ENCODE measurements at places on chromosomes 12 and 14.
A peak's percentile ranks its signal among the peaks of the same experiment; 100 is the strongest.

DNA sequence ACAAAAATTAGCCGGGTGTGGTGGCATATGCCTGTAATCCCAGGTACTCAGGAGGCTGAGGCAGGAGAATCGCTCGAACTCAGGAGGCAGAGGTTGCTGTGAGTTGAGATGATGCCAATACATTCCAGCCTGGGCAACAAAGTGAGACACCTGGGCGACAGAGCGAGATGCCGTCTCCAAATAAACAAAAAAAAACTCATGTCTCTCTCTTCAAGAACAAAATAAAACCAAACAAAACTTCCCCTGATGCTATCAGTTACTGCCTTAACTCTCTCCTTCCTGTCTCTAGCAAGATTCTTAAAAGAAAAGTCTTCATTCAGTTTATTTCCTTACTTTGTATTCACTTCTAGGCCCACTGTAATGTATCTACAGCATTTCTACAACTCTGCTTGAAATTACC lies 20.8 kb downstream of the KLHL28 start:
- no peak for DNase-seq

GRCh38 chr14:59215322-59215721 lies 26.9 kb downstream of the DAAM1 start:
- no peak for DNase-seq

- no peak for DNase-seq
These were observed 45.8 kb downstream of the NINJ2 start for GRCh38 chr12:617304-617915.

- DNase-seq: peak; percentile 89
These were observed 22.8 kb downstream of the COX8C start for GRCh38 chr14:93369713-93370266.

DNA sequence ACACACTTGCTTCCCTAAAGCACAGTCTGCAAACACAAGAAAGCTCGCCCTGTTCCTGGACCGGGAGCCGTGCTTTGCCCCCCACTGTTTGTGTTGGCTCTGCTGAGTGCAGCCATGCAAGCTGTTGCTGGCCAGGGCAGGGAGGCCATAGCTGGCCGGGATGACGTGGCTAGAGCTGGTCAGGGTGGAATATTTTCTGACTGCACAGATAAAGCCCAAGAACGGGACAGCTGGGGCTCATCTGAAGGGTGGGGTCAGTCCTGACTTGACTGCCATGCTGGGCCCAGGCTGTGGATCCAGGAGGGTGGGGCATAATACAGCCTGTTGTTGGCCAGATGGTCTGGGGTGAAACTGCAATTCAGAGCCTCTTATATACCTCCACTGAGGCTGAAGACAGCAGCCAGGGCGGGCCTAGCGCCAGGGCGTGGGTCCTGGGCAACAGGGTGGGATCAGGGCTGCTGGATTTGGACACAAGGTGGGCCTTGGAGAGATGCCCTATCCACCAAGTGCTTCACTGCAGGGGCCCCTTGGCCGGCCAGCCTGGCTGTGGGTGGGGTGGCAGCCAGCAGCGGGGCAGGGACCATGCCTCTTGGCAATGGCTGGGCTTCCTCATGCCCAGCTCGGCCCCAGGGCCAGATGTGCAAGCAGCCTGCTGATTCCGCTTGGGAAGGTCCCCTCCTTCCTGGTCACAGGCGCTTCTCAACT lies 14.8 kb downstream of the KMT5A start:
- DNase-seq: no peak

GRCh38 chr12:92581604-92582003 lies 121.2 kb upstream of the PLEKHG7 start:
- DNase-seq: peak; percentile 60

- DNase-seq: no peak
These were observed 8.7 kb upstream of the PLEKHA5 start for GRCh38 chr12:19120795-19121194.

GRCh38 chr14:35533357-35534207 lies at the start of gene INSM2:
Gene INSM2, plus strand, starts transcription at chr14:35534164. Its CDS starts 89 bp downstream, at chr14:35534253.
- peak; percentile 81 for DNase-seq

- no peak for DNase-seq
These were observed 8.9 kb downstream of the C2CD5 start for GRCh38 chr12:22535478-22535877.

DNA sequence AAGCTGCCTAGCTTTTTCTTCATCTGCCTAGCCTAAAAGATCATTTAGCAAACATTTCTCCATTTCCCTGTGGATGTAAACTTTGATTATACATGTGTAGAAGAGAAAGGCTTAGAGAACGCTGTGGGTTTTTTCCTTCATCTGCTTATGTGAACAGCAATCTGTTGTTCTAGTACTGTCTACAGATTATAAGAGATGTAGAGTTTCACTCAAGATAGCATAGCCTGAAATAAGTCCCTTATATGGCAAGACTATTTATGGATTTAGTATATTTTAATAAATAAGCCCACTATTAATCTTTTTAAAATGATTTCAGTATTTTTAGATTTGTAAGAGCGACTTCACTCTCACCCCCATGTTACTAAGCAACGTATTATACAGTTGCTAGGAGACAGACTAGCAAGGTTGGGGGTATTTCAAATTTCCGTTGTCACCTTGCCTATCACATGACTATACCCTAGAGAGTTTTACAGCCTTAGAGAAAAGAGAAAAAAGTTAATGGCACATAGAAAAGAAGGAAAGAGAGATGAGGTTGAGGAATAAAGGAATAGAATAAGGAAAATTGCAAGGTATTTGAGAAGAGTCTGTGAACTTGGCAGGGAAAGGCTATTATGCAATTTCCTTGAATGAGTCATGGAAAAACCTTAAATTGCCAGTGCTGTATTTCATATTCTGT lies 12.2 kb upstream of the TUBA1A start:
- DNase-seq: peak; percentile 65

DNA sequence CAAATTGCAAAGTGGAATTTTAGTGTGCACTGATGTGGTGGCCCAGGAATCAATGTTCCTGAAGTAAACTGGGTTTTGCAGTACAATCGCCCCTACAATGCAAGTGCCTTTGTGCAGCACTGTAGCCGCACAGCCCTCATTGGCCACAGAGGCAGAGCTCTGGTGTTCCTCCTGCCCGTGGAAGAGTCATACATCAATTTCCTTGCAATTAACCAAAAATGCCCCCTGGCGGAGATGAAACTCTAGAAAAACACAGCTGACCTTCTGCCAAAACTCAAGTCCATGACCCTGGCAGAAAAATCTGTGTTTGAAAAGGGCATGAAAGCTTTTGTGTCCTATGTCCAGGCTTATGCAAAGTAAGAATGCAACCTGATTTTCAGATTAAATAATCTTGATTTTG lies 117.9 kb upstream of the PRB2 start:
- DNase-seq: no peak

DNA sequence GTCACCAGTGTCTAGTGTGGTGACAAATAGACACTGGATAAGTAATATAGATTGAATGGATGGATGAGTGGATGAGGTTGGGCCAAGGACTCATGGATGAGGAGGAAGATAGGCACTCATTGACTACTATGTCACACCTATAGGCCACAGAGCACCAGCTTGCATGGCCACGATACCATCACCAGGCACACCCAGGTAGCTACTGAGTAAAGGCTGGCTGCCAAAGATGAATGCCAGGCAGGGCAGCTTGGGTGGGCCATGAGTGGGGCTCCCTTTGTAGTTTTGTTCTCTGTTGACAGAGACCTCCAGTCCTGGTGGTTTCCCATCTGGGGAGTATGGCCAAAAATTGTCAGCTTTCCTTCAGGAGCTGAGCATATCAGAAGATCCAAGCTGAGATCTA lies 11.2 kb upstream of the KRT83 start:
- DNase-seq: no peak

DNA sequence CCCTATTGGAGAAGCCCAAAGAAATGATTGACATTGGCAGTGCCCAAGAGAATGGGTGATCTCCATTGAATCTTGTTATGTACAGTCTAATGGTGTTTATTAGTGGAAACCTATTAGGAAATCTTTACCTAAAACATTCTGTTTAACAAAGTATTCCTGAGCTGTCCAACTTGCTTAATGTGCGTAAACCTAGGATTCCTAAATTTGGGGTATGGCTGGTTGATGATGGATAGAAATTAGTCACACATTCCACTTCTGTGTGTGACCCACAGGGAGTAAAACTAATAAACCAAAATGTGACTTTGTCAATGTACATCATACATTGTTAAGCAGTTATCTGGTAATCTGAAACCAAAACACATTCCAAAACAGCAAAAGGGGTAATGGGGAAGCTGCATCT lies 761.3 kb downstream of the FSCB start:
- DNase-seq: no peak

GRCh38 chr14:68611599-68611998 lies 181.3 kb downstream of the ZFP36L1 start:
- no peak for DNase-seq

DNA sequence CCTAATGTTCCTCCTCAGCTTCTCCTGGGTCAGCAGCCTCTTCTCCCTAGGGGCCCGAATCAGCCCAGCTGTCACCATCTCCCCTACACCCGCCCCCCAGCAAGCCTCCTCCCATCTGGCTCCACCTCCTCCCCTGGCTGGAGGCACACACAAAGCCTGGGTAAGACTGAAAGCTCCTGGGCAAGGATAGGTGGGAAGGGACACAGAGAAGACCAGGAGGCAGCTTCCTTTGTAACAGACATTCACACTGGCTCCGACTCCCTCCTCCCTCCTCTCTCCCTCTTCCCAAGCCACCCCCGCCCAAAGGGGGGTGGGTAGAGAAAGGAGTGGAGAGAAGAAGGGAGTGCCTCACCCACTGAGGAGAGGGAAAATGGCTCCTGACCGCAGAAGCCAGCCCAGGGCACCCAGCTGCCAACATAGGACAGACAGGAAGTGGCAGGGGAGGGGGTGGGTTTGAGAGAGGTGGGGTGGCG lies 4.0 kb downstream of the CHD4 start:
- no peak for DNase-seq

GRCh38 chr12:16611146-16611545 lies 5.2 kb upstream of the LMO3 start:
- peak; percentile 40 for DNase-seq

GRCh38 chr14:93055651-93056115 lies 60.0 kb downstream of the ITPK1 start:
- no peak for DNase-seq

GRCh38 chr14:54650331-54650958 lies 83.5 kb downstream of the SAMD4A start:
- DNase-seq: no peak

- DNase-seq: no peak
These were observed 14.5 kb upstream of the ANKRD33 start for GRCh38 chr12:51873251-51873994.

DNA sequence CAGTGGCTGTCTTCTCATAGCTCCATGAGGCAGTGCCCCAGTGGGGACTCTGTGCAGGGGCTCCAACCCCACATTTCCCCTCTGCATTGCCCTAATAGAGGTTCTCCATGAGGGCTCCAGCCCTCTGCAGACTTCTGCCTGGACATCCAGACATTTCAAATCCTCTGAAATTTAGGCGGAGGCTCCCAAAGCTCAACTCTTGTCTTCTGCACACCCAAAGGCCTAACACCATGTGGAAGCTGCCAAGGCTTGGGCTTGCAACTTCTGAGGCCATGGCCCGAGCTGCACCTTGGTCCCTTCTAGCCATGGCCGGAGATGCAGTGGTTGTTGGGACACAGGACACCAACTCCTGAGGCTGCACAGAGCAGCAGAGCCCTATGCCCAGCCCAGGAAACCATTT lies 20.5 kb upstream of the PPP2R5C start:
- DNase-seq: no peak

- no peak for DNase-seq
These were observed 81.6 kb downstream of the SPRING1 start for GRCh38 chr12:116656306-116656705.

DNA sequence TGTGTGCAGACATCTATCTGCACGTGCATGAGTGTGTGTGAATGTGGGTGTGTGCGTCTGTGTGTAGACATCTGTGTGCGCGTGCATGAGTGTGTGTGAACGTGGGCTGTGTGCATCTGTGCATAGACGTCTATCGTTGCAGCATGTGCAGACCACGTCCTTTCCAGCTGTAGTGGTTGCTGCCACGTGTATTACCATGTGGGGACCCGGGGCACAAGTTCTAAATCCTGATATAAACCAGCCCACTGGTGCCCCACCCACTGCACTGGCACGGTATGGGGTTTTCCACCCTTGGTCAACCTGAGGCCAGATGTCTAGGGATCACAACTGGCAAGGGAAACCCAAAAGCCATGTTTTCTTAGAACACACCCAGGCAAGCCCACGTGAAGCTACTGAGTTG lies 197.0 kb downstream of the ANO2 start:
- no peak for DNase-seq

DNA sequence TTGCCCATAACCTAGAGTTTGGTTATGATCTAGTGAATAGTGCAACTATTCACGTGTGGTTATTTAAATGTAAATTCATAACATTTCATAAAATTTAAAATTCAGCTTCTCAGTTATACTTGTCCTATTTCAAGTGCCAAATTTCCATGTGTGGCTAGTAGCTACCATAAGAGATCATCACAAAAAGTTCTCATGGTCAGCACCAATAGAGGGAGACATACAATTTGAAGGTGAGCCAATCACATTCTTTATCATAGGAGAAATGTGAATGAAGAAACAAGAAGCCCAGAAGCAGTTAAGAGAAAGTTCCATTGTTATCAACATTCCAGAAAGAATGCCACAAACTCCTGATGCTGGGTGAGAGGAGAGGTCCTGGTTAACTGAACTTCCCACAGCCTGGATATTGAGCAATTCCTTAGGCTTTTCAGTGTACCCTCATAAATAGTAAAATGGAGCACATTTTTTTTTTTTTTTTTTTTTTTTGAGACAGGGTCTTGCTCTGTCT lies 892.9 kb upstream of the USP15 start:
- no peak for DNase-seq

- DNase-seq: no peak
These were observed 40.6 kb upstream of the EIF5 start for GRCh38 chr14:103293465-103293864.

- DNase-seq: no peak
These were observed 596.8 kb upstream of the FBXO33 start for GRCh38 chr14:40028991-40029390.

DNA sequence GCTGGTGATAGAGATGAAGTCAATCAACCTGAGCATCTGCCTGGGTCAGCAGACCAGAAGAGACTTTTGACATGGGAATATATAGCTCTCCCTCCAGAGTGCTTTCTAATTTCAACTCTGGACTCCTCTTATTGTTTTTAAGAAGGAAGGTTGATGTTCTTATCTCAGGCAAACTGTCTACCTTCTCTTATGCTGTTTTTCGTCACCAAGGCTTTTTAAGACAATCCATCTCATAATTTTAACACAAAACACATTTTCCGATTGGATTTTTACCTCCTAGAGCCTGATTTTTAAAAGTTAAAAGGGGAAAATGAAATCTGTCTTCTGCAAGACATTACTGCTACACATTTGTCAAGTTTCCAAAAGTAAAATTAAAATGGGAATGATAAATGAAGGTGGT lies 368.7 kb upstream of the MIS18BP1 start:
- DNase-seq: no peak

Measured in GM12865 (cell line).